Activated CD4-positive, alpha-beta T cell treated with anti-CD3 and anti-CD28 coated beads for 24 hours (primary cell): ENCODE measurements at places on chromosomes 1 and 21.

GRCh38 chr1:207787776-207788175, 35.9 kb downstream of the CD46 start:
- no peak for DNase-seq

DNA sequence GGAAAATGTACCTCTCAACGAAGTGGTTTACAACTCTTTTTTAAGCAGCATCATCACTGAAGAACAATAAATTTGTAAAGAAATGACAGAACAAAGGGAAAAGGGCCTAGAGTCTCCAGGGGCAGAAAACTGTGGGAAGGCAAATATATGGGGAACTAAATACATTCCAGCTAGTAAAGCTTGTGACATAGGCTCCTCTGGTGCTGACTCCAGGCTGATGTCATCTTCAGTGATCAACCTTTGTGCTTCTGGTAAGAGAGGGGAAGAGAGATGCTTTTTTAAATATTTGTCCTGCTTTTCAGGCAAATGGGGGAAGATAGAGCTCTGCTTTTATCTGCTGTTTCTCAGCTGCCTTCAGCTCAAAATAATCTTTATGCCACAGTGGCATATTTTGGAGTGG, 323.2 kb downstream of the LRRIQ3 start:
- no peak for DNase-seq

GRCh38 chr1:152811671-152812070, at the start of gene LCE1B:
TSS of gene LCE1B (plus strand) at chr1:152811971. CDS start at chr1:152812447, 476 bp downstream.
- no peak for DNase-seq

DNA sequence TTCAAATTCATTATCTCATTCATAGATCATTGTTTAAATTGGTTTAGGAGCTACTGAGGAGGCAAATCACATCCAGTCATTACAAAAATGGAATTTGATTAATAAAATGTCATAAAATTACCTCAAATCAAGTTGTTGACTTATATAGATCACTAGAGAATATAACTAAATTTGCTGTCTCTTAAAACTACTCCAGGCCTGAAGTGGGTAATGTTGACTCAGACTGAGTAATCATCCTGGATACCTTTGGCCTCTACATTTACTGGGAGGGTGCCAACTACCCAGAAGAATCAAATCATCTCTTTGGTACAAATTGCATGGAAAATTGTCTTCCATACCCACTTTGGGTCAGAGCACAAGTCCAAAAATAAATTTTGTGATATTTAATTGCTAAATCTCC, 191.2 kb upstream of the GREM2 start:
- DNase-seq = no peak

DNA sequence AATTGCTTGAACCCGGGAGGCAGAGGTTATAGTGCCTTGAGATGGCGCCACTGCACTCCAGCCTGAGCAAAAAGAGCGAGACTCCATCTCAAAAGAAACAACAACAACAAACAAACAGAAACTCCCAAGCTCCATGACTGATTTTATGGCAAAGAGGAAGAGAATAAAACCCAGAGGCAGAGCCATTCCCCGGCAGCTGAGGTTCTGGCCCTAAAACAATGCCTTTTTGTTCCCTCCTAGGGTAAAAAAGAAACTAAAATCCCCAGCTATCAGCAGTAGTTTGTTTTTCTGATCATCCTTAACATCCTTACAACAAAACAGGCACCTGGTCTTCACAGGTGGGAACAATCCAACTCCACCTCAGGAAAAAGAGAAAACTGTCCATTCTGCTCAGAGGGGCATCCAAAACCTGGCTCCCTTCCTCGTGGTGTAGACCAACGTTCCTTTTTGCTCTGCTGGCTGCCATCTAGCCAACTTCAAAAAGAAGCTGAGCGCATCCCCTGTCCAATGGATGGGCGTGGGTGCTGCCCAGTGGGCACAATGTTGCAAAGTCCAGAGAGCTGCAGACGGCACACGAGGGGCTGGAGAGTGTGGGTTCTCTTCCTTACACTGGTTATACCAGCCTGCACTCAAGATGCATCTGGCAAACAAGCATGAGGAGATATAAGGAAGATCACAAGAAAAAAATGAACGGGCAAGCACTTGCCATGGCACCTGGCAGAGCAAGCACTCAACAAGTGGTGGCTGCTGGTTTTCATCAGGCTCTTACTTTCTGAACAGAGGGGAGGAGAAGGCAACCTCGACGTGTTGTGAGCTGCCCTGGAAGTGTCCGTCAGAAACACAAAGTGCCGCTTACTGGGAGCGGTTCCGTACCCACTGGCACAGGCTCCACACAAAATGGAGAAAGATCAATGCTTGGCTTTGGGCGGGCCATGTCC, 54.7 kb downstream of the SLC66A1 start:
- DNase-seq = no peak

DNA sequence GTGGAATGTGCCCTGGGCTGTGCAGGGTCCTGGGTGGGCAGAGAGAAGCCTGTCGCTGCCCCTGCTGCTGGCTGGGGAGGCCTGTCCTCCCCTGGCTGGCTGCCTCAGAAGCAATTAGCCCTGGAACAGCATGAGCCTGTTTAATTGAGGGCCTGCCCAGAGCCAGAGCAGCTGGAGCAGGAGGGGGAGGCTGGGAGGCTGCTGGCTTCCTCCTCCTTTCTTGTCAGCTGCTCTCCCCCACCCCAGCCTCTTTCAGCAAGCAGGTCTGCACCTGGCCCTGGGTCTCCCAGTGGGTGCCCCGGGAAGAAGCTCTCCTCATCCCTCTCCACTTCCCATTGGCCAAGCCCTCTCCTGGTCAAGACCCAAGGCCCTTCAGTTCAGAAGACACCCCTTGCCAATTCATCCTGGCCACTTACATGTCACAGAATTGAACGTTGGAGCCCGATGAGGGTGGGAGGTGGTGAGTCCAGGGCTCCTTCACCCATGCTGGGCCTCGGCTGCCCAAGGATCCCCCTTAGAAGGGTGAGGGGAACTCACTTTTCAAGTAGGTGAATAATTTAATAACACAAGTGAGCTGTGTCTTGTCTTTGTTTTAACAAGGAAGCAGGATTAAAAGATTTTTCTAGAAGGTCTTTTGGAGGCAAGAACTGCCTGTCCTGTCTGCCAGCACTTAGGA, 13.2 kb downstream of the AMPD2 start:
- DNase-seq = no peak

- DNase-seq = no peak
Observed at GRCh38 chr1:181918880-181919525, 142.5 kb downstream of the ZNF648 start.

DNA sequence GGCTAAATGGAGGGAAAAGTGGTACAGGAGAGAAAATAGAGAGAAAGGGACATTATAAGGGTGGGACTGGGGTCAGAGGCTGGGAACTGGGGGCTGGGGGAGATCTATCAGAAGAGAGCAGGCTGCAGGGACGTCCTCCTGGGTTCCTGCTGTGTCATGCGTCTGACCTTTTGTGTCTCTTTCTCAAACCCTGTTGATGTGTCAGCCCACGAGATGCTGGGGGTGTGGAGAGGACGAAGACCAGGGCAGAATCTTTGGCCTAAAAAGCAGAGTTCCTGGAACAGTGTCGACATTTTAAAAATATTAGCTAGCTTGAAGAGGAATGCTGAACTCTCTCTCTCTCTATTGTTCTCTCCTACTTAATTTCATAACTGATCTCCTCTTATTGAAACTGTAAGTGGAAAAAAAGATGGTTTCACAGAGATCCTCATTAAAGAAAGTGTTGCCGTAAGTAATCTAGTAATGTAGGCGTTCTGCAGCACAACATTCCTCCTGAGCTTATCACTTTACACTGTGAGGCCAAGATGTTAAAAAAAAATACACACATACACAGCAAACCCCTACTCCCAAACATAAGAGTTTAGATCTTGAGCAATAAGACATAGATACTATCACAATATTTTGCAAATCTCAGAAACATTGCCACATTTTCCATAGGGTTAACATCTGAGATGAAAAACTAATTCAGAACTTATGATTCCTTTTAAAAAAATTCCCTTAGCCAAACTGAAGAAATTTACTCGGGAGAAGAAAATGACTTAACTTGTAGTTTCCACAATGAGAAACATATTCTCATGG, 52.6 kb downstream of the RUNX1 start:
- DNase-seq = no peak
